CD4-positive, alpha-beta T cell treated with Interleukin-17A for 1 hour (primary cell): ENCODE measurements at places on chromosomes 13 and 19.

GRCh38 chr19:15161028-15161984, 39.5 kb downstream of the NOTCH3 start:
- no peak for DNase-seq

DNA sequence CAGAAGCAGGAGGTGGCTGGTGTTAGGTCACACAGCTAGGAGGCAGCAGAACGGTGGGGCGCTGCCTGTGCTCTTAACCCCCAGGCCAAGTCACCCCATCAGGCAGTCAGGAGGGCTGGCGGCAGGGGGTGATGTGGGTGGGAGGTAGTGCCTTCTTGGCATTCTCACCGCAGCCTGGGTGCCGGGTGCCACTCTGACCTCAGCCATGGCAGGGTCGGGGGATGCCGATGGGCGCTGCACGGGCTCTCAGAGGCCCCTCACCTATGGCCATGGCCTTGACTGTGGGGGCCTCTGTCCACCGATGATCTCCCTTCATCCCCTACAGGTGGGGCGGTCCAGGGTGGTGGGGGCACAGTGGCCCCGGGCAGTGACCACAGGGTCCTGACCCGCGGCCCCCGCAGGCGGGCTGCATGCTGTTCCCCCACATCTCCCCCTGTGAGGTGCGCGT, 5.6 kb downstream of the PTOV1 start:
- DNase-seq: no peak

- no peak for DNase-seq
Observed at GRCh38 chr19:15118248-15118647, 11.0 kb downstream of the SYDE1 start.

DNA sequence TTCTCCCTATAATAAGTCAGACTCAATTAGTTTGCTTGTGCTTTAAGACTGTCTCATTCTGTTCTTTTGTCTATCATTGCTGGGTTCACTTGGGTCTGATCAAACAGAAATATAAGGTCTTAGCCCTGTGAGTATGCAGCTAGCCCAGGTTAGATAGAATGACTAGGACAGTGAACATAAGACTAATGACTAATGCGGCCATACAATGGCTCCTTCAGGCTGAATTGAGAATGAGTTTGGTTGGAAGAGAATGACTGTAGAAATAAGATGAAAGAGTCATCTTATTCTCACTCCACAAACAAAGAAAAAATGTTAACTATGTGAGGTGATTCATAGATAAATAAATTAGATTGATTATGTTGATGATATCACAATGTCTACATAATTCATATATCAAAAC, 50.1 kb upstream of the OBI1 start:
- DNase-seq: no peak

DNA sequence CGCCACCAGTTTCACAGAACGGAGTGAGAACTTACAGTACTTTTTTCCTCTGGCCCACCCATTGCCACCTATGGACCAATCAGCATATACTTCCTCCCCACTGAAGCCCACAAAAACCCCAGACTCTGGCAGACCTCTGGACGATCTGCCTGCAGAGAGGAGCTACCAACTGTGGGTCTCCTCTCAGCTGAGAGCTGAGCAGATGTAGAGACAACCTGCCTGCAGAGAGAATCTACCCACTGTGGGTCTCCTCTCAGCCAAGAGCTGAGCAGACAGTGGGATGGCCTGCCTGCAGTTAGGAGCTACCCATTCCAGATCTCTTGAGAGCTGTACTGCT, 69.7 kb downstream of the PIBF1 start:
- DNase-seq: no peak

DNA sequence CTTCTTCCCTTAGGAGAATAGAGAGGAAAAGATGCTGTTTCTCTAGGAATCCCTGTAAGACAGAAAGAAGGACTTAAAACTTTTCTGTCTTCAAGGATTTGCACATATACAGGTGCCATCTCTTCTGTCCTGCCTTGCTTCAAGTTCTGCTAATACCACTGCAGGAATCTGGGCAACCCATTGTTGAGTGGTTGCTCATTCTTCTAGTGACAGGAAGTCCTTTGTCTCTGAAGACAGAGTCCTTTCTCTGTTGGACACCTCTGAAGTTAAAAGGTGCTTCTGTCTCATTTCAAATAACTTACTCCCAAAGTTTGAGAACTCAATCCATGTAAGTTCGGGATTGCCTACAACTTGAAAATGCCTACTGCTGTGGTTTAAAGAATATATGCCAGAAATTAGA, 114.4 kb upstream of the TMTC4 start:
- no peak for DNase-seq

DNA sequence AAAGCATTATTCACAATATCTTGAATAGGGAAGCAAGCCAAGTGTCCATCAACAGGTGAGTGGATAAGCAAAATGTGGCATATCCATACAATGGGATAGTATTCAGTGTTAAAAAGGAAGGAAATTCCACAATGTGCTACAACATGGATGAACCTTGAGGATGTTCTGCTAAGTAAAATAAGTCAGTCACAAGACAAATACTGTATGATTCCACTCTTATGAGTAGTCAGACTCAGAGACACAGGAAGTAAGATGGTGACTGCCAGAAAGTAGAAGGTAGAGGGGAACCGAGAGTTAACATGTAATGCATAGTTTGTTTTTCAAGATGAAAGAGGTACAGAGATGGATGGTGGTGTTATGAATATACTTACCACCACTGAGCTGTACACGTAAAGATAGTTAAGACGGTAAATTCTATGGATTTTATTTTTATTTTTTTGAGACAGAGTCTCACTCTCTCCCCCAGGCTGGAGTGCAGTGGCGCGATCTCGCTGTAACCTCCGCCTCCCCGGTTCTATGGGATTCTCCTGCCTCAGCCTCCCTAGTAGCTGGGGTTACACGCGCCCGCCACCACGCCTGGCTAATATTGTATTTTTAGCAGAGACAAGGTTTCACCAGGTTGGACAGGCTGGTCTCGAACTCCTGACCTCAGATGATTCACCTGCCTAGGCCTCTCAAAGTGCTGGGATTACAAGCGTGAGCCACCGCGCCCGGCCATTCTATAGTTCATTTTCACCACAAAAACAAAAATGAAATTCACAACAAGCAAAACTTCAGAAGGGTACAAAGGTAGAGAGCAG, 1.0 kb upstream of the CHAMP1 start:
- peak; percentile 14 for DNase-seq

- no peak for DNase-seq
Observed at GRCh38 chr19:50233308-50233910, 30.0 kb downstream of the MYH14 start.

GRCh38 chr13:94329754-94330551, 149.5 kb downstream of the DCT start:
- DNase-seq: no peak

DNA sequence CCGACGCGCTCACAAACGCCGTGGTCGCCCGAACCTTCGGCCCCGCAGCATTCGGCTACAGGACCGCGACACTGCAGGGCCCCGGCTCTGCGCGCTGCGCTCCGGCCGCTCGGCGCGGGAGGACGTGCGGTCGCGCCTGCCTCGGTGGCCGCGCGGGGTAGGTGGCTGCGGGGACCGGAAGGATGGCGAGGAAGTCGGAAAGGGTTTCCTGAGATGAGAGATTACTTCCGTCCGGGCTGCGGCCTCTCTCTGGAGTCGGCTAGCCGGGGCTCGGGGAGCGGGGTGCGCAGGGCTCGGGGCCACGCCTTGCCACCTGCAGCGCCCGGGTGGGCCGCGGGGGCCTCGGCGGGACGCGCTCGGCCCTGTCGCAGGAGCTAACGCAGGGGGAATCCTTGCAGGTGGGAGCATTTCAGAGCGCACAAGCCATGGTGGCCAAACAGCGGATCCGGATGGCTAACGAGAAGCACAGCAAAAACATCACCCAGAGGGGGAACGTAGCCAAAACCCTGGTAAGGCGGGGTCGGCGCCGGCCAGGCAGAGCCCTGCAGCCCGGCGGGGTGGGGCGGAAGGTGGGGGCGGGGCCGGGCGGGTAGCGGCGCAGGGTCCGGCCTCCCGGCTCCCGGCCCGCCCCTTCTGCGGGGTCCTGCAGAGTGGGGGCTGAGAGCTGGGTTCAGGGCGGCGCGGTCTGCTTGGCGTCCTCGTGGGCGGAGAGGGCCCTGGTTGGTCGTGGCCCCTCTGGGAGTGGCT, at the start of gene SERP2:
Gene SERP2, plus strand, starts transcription at position 224 of the 747 bp plus-strand sequence. Its CDS starts 202 bp downstream, at position 426.
- no peak for DNase-seq

DNA sequence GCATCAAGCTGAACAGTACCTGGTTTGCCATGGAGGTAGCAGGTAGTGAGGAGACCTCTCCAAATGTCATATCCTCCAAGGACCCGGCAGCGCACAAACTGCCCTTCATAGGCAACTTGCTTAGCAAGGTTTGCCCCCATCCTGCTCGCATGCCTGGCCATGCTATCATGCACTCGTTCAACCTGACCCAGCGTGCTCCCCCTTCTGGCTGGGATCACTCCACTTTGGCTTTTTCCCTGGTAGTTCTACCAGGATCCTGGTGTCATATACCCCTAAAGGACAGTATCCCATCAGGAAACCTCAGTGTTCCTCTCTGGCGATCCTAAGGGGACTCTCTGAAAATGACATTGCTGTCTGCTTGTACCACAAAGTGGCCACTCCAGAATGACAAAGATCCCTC, 38.6 kb upstream of the ZNF30 start:
- DNase-seq: no peak

- DNase-seq: no peak
Observed at GRCh38 chr13:30708541-30708940, 26.8 kb upstream of the ALOX5AP start.

DNA sequence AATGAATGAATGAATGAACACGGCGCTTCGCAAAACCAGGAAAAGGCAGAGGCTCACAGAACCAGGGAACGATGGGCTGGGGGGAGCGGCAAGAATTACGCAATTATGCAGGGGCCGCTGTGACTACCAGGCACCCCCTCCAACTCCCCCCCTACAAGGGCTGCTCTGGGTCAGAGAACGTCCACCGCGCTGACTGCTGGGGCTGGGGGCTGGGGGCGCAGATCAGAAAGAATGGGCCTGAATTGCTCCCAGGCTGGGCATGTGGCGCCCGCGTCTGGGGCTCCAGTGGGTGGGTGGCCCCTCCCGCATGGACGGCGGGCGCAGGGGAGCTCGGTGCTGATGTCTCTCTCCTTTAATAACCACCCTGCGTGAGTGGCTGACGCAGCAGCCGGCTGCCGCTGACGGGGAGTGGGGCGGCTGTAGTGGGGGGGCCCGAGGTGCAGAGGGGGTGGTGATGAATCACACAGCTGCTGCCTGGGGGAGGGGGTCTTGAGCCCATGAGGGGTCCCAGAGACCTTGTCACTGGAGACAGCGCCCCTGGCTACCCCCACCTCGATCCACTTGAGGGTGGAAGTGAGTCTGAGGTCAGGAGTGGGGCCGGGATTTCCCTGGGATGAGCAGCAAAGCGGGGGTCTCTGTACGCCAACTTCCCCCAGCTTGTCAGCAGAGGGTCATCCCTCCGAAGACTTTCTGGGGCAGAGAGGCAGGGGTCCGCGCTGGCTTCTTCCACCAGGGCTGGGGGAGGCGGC, 1.5 kb upstream of the CIRBP start:
- no peak for DNase-seq

DNA sequence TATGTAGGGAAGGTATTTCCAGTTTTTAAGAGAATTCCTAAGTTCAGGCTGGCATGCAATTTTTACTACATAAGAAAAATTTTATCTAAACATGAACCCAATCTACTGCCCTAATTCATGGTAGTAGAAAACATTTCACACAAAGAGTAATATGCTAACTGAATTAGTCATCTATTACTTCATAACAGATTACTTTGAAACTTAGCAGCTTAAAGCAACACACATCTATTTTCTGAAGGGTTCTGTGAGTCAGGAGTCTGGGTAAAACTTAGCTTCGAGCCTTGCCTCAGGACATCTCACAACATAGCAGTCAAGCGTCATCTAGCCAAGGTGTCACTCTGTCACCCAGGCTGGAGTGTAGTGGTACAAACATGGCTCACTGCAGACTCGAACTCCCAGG, 537.5 kb downstream of the DCT start:
- no peak for DNase-seq

DNA sequence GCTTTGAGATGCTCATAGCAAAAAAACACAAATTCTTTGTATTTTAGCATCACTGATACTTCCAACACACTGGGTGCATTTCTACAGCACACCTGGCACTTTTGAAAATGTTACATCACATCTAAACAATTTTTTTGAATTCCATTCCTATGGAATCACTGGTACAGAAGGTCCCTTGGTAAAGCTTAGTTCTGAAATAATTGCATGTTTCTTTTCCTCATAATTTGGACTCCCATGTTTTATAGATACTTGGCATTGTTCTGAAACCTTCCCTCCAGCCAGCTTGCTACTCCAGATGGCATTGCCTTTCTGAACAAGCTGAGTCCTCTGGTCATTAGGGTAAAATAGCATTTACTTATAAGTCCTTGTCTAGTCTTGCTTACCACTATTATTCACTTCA, 481.3 kb upstream of the GPC6 start:
- no peak for DNase-seq

DNA sequence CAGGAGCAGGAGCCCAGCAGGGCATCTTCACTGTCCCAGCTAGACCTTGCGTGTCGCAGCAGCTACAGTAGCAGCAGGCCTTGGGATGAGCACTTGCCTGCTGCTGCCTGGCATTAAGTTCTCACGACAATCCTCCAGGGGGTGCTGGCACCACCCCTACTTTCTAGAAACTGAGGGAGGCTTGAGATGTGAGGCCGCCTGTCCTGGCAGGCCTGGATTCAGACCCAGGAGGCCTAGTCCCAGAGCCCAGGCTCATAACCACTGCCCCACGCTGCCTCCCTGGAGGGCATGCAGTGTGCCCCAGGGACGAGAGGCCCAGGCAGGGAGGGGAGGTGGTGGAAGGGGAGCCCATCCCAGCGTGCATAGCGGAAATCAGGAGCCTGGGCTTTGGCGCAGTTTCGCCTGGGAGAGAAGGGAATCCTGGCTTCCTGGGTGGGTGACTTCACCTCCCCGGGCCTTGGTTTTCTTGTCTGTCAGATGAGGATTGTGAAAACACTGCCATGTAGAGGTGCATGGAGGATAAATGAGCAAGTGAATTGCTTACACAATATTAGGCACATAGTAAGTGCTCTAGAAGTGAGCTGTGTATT, 26.1 kb downstream of the PPP5C start:
- no peak for DNase-seq

DNA sequence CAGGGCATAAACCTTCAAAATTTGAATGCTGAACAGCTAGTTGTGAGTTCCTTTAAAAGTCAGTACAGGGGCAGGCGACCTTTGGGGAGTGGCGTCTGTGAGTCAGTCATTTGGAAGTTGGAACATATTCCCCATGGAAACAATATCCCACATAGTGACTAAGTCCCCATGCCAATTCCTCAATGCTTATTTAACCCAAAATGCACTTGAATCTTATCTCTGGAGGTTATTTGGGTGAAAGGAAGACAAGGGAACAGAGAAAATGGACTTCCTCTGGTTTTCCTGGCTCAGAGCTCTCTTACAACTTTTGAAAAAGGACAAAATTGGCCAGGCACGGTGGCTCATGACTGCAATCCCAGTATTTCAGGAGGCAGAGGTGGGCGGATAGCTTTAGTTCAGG, 479.2 kb upstream of the NBEA start:
- no peak for DNase-seq

GRCh38 chr13:28356561-28357021, 138.3 kb downstream of the FLT1 start:
- DNase-seq: no peak

- no peak for DNase-seq
Observed at GRCh38 chr19:15037586-15037985, 11.7 kb upstream of the CASP14 start.

- DNase-seq: no peak
Observed at GRCh38 chr19:7815325-7815724, 14.7 kb upstream of the EVI5L start.

- DNase-seq: no peak
Observed at GRCh38 chr13:98938801-98939200, 39.1 kb downstream of the DOCK9 start.

GRCh38 chr19:51589511-51589910, 18.4 kb downstream of the ZNF175 start:
- no peak for DNase-seq

GRCh38 chr13:41802043-41802683, 158.7 kb downstream of the VWA8 start:
- DNase-seq: no peak
